SIG-M5 (cell line): ENCODE measurements at places on chromosomes 6 and 20.

GRCh38 chr6:43771858-43772680, 2.1 kb downstream of the VEGFA start:
- no peak for DNase-seq

DNA sequence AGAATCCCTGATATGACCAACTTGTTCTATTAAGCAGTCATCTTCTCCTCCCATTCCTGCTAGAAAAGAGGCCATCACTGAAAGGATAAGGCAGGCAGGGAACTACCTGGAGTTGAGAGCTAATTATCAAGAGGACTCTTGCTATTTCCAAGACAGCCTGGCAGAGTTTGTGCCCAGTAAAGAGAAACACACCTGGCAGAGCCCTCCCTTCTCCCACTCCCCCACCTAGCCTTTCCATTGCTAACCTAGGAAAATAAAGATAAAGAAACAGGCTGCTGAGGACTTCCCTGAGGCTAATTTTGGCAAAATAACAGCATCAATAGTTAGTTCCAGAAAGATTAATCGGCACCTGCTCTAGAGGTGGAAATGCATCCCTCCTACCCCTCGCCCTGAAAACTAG, 20.4 kb upstream of the RAB22A start:
- no peak for DNase-seq

DNA sequence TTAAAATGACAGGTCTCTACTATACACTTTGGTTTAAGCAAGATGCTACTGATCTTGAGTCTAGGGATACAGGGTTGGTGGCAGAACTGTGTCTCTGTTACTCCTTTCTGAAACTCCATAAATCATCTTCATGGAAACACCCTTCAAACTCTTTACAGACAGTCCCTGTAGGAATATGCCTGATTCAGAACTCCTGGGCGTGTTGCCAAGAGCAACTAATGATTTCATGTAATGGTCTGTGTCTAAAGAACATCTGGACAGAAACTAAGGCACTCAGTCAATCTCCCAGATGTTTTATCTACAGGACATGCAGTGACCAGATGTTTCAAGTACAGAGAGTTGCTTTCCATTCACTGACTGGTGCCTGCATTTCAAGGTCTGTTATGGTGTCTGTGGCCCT, 464.4 kb upstream of the CHD6 start:
- DNase-seq, result no peak

DNA sequence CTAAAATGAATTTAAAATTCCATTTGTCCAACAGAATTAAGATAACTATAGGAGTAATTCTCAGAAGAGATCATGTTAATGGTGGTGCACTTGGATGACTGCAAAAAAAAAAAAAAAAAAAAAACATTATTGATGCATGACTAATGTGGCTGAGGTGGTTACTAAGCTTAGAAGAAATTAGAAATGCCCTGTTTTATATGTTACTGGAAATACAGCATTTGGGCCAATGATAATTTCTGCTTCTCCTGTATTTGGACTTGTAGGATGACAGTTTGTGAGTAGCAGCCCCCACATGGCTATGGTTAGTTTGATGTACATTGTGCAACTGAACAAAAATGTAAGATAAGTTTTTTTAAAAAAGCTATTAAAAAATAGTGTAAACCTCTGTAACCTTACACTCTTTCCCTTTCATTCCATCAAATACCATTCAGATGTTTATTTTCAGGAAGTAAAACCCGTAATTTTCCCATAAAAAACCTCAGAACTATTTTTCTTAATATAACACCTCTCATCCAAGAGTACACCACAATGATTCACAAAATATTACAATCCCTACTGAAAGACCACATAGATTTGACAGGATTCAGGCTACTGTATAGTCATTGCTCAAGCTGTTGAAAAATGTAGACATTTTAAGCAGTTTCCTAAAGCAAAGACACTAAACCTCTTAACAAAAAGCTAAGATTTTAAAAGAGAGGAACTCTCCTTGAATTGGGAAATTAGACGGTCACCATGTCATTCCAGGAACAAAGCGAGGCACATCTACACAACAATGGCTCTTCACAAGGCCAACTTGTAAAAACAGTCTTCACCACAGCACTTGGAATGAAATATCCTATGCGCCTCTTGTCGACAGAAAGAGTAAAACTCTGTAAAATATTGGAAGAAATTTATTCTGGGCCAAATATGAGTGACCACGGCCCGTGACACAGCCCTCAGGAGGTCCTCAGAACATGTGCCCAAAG, 83.0 kb downstream of the WDR27 start:
- DNase-seq, result no peak

DNA sequence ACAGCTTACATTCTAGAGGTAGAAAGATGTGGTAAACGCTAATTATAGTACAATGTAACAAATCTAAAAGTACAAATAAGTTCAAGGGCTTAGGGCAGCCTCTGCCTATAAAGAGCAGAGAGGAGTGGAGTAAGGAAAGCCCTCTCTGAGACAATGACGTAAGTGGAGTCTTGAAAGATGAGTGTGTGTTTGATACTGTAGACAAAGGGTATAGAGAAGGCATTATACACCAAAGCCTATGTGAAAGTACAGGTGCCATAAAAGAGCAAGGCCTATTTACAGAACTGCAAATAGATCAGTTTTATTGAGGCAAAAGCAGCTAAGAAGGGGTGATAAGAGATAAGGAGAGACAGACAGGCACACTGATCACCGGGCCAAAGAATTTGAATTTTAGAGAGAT, 10.9 kb downstream of the GOPC start:
- no peak for DNase-seq

- DNase-seq, result no peak
Measured at GRCh38 chr6:113672491-113673149, 184.5 kb upstream of the MARCKS start.

DNA sequence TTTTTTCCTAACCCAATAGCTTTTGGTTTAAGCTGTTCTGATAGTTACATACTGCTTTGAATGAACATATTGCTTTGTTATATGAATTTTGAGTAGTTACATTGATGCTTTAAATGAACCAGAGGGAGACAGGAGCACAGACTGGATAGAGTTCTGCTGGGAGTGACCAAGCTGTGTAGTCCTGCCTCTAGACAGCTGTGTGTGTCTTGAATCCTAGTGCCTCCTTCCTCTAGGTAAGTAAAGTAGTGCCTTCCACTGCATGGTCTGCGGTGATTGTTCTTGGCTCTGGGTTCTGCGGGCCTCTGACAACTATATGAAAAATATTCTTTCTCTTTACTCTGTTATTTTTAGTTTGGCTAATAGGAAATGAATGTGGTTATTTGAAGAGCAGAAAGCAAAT, 46.0 kb upstream of the ADGRG6 start:
- no peak for DNase-seq

DNA sequence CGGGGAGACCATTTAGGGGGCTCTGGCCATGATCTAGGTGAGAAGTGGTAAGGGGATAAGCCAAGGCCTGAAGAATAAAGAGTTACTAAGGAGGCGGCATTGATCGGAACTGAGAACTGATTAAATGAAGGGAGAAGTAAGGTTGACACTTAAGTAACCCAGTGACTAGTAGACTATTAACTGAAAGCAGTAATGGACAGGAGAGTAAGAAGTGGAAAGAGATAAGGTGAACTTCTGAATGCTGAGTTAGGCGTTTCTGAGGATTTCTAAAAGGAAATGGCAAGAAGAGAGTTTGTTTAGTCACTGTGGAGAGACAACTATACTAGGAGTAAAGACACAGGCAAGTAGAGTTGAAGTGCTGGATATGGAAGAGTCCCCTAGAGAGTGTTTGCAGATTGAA, 1.9 kb downstream of the ABCF1 start:
- DNase-seq, result no peak
